ENCODE measurements at places on chromosomes 7 and 10.

GRCh38 chr7:24498439-24498838 lies 74.8 kb upstream of the PALS2 start:
- DNase-seq: no peak

DNA sequence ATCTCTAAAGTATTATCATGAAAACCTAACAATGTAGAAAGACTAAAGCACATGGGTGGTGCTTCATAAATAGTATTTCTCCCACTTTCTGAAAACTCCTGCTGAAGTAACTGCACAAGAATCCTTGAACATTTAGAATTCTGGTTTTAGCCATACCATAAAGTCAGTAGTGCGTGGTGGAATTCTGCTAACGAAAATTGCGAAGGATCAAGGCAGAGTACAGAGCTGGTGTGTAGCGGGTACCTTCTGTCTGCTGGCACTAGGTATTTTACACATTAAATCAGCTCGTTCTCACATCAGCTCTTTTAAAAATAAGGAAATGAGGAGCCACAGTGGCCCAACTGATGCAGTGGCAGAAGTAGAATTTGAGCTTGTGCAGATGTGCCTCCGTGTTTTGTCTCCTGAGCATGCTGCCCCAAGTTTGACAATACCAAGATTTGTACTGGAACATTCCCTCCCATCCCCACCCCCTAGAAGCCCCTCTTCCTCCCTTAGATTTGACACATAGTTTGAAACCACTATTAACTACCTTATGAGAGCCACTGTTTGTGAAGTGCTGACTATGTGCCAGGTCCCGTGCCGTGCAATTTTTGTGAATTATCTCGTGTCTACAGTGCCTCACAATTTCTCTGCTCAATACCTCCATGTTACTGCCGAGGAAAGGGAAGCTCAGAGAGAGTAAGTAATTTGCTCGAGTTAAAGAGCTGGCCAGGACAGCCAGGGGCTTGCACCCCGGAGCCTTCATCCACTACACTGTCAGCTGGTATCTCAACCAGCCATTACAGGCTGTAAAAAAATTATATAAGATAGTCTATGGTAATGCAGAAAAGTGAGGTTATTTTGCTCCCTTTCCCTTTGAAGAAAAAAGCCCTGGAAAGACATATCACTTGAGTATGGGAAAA lies 66.9 kb downstream of the EGFR start:
- no peak for DNase-seq

DNA sequence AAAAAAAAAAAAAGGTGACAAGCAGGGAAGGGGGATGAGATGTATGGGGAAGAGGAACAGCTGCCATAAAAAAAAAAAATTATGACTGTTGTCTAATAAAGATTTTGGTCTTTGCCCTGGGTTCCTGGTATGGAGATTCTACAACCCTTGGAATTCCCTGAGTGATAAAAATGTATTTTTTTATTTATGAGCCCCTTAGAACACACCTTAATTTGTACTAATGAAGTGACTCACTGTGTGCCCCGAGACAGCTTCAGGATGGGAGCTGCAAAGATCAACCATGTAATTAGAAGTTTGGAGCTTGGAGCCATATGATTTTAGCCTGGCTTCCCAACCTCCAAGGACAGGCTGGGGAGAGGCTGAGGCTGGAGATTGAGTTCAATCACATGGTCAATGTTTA lies 69.7 kb downstream of the NHLRC2 start:
- no peak for DNase-seq

DNA sequence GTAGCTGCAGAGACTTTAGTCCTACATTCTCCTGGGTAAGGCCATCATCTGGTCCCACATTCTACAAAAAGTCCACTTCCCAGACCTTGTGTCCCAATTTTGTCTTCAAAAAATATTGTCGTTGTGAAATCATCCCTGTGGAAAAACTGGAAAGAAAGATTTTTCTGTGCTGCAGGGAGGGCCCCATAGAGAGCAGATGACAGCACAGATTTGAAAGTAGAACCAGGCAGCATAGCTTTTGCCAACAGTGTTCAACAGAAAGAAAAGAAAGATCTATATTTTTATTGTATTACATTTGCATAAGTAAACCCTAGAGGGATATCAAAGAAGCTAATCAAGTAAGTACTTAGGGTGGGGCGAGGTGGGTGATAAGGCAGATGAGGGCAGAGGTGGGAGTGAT lies 48.3 kb upstream of the C1GALT1 start:
- DNase-seq: no peak

- DNase-seq: no peak
Observed at GRCh38 chr7:159121068-159121467, 23.6 kb downstream of the VIPR2 start.

DNA sequence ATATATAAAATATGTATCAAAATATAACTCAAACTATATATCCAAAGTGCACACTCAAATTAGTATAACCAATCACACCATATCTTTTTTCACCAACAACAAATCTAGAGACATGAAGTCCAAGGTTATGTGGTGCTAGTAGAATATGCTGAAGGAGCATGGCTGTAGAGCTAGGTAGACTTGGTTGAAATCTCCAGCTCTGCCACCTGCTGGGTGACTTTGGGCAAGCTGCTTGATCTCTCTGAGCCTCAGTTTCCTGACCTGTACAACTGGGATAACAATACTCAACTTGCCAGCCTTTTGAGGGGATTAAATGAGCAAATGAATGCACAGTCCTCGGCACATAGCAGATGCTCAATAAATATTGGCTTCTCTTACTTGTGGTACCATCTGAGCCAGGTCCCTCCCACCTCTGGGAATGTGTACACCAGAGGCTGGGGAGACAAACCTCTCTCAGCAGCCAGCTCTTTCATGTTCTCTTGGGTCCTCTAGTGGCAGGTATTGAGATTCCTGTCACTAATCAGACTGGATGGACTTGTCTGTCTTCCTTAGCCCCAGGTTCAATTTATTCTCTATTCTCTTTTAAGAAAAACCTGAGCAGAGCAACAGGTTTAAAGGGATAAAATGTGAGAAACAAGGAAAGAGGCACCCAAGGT lies 94.3 kb upstream of the PDE1C start:
- DNase-seq: peak; percentile 84

- no peak for DNase-seq
Observed at GRCh38 chr10:104334561-104334960, 3.7 kb downstream of the ITPRIP start.

GRCh38 chr10:69732147-69732825 lies 69.4 kb upstream of the COL13A1 start:
- no peak for DNase-seq

GRCh38 chr7:11447106-11447505 lies 384.9 kb downstream of the THSD7A start:
- DNase-seq: no peak

- peak; percentile 50 for DNase-seq
Observed at GRCh38 chr7:152050547-152050971, 25.1 kb downstream of the GALNT11 start.

DNA sequence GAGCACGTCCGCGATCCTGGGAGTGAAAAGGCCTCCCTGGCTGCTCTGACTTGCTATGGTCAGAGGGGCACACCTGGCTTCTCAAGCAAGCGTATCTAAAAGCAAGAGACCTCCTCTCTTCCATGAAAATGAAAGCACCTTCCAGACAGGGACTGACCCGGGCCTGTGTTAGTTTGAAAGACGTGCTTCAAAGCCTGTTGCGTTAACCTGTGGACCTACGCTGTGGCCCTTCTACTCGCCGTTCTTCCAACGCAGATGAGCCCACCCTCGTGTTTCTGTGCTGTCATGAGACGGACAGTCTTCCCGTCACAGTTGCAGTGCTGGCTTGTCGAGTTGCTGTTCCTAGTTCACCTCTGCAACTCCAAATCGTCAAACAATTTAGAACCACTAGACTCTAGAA lies 15.5 kb upstream of the GDI2 start:
- DNase-seq: no peak

GRCh38 chr7:157972914-157973313 lies 614.7 kb downstream of the PTPRN2 start:
- DNase-seq: no peak

DNA sequence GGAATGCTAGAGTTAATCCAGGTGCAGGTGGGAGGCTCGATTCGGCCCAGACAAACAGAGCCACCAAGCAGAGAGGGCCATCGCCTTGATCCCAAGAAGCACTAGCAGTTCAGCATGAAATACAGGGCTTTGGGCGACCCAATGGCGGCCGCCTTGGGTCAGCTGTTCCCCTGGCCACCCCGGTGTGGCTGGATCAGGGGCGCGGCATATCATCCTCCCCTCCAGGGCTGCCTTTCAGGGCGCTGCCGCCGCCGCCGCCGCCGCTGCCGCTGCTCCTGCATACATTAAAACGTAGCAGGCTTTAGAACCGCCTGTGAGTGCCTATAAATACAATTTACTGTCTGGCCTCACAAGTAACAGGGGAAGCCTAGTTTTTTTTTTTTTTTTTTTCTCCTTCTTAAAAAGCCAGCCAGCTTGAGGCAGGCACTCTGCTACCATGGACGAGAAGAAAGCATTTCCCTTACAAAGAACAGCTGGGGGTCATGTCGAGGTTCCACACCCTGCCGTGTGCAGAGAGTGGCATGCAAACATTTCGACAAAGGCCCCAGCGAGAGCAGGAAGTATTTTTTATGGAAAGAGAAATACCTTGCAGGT lies 57.7 kb upstream of the EFCAB10 start:
- DNase-seq: no peak

GRCh38 chr7:100091411-100092181 lies 2.8 kb downstream of the COPS6 start:
- peak; percentile 57 for DNase-seq

DNA sequence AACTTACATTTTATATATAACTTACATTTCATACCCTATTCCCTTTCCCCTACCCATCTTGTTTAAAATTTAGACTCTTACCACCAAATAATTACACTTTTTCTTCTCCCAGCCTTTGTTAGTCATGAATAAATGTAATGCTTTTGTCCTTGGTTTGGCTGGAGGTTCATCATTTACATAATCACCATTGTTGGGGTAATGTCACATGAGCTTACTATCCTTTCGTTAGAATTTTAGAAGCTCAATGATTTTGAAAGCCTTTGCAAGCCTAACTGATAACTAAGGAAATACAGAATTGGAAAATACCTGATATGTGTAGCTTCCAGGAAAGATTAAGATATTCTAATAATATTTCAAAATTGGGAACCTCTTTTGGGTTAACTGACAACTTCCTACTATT lies 171.7 kb downstream of the PLXDC2 start:
- DNase-seq: no peak

DNA sequence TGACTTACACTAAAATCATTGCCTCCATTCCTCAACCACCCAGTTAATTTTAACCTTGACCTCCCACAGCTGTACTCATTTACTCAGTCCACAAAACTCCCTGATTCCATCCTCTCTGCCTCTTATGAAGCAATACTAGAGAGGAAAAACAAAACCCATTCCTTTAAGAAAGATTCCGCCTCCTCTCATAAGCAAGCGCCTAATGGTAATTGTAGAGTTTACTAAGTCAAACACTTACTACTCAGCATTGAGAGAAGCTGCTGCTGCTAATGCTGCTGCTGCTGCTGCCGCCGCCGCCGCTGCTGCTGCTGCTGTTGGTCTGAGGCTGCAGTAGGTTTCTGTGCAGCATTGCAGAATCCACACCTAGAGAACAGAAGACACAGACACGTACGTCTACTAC lies 2.1 kb upstream of the ADD3 start:
- DNase-seq: peak; percentile 65

DNA sequence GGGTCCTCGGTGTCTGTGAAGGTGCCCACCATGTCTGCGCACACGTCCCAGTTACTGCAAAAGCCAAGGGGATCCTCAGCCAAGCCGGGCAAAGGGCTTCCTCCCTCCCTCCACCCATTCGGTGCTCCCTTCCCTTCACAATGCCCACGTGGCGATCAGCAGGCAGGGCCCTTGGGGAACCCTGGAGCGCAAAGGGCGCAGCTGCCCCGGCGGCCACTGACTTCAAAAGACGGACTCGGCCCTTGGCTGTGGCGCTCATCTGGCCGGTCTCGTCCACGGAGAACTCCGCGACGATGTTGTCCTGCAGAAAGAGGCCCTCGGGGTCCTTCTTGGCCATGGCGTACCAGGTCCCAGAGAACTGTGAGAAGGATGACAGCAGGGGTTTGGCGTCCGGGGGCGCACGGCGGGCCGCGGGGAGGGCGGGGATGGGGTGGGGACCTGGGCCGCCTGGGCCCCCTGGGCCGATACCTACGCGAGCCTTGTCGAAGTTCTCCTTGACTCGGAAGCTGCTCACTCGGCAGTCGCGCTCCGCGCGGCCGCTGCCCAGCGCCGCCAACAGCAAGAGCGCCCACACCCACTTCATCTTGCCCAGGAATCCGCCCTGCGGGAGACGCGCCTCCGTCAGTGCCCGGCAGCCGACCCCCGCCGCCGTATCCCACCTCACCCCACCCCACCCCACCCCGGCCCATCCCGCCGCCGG lies 439 bp downstream of the RBP4 start:
- peak; percentile 54 for DNase-seq

- peak; percentile 38 for DNase-seq
Observed at GRCh38 chr10:31929261-31930022, 811 bp upstream of the ARHGAP12 start.

GRCh38 chr10:7722927-7723529 lies 19.9 kb downstream of the ITIH2 start:
- DNase-seq: no peak

- no peak for DNase-seq
Observed at GRCh38 chr10:48456808-48457761, 147.8 kb downstream of the ARHGAP22 start.

- no peak for DNase-seq
Observed at GRCh38 chr7:3321745-3322144, 20.7 kb downstream of the SDK1 start.

- DNase-seq: peak; percentile 24
Observed at GRCh38 chr7:134548877-134549276, at the start of gene AKR1B15. TSS of gene AKR1B15 (plus strand) at chr7:134549110. CDS start at chr7:134564620, 15,510 bp downstream.

DNA sequence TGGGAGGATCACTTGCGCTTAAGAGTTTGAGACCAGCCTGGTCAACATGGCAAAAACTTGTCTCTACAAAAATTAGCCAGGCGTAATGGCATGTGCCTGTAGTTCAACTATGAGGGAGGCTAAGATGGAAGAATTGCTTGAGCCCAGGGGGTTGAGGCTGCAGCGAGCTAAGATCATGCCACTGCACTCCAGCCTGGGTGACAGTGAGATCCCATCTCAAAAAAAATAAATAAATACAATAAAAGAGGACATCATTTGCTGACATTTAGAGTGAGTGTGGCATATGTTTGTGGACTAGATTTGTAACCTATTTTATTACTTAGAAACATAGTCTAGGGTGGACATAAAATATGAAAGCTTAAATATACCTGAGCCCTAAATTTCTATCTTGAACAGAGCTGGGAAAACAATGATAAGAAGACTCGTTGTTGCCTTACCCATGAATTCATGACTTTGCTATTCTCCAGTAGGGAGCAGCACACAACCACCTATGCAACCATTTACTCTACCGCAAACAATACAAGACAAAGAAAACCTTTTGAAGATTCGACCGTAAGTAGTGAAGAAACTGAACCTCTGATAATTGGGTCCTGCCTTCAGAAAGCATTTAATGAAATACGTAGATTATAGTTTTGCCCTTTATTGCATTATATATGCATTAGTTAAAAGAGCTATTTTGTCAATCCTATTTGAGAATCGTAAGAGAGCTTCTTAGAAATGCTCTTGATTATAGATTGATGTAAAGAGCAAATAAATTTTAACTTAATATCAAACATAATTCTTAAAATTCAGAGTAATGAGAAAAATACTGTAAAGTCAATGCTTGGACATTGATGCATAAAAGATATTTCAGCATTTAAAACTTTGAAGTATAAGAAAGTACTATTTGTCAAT lies 83.5 kb downstream of the GNAT3 start:
- peak; percentile 64 for DNase-seq

- DNase-seq: no peak
Observed at GRCh38 chr10:7133278-7133677, 277.6 kb downstream of the SFMBT2 start.

All from fibroblast of skin of back (primary cell).